ENCODE measurements at places on chromosomes 3 and 15.
A peak's percentile ranks its signal among the peaks of the same experiment; 100 is the strongest.

- no peak for DNase-seq
Measured at GRCh38 chr3:176926688-176927087, 270.6 kb downstream of the TBL1XR1 start.

GRCh38 chr15:79376383-79376782, 55.8 kb upstream of the MINAR1 start:
- no peak for DNase-seq

- no peak for DNase-seq
Measured at GRCh38 chr3:70754314-70754713, 441.9 kb upstream of the MDFIC2 start.

DNA sequence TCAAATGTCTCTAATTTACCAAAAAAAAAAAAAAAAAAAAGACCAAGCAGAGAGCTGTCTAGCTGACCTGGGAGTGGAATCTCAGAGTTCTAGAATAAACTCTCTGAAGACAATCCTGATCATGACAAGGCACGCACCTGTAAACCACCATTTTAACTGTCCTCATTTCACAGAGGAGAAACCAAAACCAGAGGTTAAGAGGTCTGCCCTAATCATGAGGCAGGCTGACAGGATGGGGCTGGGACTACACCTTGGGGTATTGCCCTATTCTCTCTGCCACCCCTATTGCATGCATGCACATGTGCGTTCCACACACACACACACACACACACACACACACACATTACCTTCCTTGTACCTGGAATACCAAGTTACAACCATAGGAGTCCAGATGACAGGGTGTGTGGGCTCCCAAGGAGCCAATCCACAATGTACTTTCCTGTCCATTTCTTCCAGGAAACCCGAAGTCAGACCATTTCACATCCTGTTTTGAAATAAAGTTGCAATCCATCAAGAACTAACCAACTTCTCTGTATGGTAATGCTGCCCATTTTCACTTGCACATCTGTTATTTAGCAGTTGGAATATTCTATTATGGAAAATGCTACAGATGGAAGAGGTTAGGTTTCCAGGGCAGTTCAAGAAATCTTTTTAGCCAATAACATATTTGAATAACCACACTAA, 34.6 kb downstream of the HSPBAP1 start:
- DNase-seq = peak; percentile 21

GRCh38 chr15:69895202-69895601, 202.5 kb downstream of the TLE3 start:
- no peak for DNase-seq

DNA sequence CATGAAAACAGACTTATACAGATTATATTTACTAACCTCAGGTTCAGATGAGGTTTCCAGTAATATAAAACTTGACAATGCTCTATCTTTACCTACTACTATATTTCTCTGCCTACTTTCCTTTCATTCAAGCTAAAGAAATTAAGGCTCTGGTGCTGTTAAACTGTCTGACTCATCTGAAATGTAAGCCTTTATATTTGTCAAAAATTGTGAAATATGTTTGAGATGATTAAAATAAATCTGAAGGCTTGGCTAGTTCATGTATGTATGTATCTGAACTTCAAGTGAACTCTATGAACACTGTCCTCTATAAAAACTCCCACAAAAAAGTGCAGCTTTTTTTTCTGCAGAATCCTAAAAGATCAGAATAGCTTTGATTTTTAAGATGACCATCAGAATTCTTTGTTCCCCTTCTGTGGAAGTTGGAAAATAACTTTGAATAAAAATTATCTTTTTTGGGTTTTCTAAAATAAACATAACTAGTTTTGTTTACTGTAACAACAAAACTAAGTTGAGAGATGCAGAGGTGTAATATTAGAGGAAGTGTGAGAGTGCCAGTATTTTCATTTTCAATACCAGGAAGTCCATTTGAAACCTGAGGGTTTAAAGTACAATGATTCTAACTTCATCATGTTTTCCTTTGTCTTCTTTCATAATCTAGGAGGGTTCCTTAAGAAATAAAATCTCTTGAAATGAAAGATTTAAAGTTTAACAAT, 42.2 kb downstream of the ILDR1 start:
- no peak for DNase-seq

DNA sequence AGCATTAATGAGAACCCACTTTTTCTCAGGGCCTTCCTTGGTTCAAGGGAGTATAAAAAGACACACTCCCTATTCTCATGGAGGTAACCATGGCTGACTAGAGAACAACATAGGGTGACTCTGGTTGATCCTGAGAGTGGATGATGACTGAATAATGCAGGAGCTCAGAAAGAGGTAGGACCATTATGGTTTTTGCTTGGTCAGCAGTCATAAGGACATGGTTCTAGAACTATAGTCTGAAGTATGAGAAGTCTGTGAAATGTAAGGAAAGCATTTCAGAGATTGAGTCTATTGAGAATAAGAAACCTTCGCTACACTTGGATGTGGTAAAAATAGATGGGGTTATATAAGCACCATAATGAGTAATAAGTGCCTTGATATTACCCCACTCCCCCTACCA, 184.1 kb upstream of the GPR149 start:
- DNase-seq = no peak

DNA sequence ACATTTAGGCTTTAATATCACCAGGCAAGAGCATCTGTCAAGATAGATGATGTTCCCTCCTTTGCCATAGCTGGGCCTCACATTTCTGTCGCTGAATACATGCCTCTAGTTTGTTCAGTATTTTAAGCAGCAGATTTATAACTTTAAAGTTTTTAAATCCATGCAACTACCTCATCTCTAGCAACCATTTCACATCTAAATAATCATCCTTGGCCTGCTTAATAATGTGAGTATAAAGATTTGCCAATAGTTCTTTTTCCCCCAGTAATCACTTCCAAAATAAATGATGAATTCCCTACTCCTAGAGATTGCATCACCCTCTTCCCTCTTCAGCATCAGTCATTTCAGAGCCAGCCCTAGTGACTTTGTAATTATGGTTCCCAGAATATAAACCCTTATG, 36.2 kb upstream of the FILIP1L start:
- no peak for DNase-seq

DNA sequence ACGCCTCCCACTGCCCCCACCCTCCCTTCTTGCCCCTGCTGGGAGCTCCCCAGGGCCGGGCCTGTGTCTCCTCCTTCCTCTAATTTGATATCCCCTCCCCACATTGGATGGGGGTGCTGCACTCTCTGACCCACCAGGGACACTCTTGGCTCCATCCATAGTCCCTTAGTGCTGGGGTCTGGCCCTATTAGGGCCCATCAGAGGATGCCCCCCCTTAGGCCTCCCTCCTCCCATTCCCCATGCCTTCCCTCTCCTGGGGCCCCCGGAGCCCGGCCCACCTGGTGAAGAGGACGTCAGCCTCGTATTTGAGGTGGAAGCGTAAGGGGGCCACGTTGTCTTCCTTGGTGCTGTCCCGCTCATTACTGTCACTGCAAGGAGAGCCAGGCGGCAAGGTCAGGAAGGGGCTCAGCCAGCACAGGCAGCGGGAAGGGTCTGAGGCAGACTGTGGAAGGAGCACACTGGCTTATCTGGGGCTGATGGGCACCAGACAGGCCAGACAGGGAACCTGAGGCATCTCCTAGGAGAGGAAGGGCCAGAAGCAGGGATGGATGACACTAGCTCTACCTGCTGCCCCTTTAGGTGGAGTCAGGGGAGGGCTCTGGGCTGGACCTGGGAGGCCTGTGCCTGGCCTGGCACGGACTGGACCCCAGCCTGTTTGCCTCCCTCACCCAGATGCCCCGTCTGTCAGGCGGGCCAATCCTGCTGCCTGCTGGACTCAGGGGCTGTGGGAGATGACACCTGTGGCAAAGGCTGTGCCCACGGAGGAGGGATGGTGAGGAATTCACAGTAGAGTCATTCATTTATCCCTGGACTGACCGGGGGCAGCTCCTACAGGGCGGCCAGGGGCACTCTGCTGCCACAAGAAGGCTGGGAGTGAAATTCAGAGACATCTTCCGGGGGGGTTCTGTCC, 36.2 kb downstream of the FEM1B start:
- peak; percentile 3 for DNase-seq

DNA sequence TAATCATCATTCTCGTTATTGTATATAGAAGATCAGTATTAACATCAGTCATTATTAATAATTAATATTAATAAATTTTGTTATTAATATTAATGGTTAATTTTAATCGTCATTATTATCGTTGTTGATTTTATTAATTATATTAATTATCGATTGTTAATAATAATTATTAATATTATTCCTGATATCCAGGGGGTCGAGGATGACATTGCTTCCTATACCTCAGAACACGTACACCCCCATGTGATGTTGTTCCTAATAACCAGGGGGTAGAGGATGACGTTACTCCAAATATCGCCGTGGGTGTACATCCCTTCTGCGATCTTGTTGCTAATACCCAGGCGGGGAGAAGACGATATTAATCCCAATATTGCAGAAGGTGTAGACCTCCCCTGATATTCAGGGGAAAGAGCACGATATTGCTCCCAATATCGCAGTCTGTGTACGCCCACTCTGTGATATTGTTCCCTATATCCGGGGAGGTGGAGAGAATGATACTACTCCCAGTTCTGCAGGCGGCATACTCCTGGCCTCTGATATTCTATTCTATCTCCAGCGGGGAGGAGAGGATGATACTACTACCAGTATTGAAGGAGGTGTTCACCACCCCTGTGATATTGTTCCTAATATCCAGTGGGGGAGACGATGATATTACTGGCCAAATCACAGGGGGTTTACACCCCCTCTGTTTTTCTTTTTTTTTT, 22.3 kb upstream of the BMF start:
- DNase-seq = no peak

GRCh38 chr3:194466761-194467356, 19.9 kb downstream of the ATP13A3 start:
- DNase-seq = no peak

GRCh38 chr3:123392871-123393620, 55.8 kb downstream of the ADCY5 start:
- DNase-seq = no peak

DNA sequence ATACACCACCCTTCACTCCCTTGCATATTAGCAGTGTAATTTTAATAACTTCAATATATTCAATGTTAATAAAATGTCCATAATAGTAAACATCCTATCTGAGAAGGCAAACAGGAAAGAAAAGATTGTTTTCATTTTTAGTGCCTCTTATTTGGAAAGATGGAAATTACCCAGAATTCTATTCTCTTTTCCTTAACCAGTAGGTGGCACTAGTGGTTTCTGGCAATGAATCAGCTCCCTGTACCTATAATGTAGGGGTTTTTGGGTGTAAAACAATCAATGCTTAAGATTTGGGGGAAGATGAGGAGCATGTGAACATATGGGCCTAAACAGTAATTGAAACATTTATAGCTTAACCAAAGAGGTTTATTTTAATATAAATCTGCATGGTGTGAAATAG, 5.7 kb upstream of the SEMA6D start:
- no peak for DNase-seq

GRCh38 chr3:184486614-184487013, 75.0 kb upstream of the EPHB3 start:
- DNase-seq = no peak

- peak; percentile 26 for DNase-seq
Measured at GRCh38 chr3:190586631-190587011, 72.7 kb downstream of the IL1RAP start.

DNA sequence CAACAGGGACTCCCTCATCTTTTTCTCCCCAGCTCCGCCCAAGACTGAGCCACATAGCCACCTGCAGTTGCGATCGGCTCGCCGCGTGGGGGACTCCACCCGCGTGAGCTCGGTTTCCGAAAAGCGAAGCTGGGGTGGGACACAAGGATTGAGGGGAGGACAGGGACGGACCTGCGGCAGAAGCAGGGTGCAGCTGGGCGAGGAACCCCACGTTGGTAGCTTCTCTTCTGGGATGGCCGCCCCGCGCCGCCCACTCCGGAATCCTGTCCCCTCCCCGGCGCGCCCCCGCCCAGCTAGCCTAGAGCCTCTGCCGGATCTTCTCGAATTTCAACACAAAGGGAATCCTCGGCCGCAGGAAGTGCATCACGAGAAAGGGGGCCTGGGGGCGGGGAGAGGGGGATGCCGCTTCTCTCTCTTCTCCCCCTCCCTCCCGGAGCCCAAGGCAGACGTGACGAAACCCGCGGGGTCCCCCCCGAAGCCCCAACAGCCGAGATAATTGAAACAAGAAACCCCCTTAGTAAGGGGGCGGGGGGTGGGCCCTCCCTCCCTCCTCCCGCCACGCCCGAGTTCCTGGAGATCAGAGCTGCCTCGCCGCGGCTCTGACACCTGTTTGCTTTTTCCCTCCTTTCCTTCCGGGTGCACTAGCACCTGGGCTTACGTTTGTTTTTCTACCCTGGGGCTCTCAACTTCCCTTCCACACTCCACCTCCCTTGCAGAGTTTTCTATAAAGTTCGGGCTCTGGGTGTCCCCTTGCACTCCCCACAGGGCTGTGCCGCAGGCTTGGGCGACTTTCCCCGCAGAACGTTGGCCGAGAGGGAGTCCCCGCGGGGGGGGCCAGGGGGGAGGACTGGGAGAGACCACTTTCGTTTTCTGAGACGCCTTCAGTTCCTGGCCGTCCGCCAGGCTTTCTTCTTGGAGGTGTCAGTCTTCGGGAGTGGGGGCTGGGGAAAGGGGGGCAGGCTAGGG, 1.3 kb upstream of the KCNH8 start:
- peak; percentile 74 for DNase-seq

GRCh38 chr15:64892847-64893403, 18.8 kb upstream of the ANKDD1A start:
- peak; percentile 38 for DNase-seq

DNA sequence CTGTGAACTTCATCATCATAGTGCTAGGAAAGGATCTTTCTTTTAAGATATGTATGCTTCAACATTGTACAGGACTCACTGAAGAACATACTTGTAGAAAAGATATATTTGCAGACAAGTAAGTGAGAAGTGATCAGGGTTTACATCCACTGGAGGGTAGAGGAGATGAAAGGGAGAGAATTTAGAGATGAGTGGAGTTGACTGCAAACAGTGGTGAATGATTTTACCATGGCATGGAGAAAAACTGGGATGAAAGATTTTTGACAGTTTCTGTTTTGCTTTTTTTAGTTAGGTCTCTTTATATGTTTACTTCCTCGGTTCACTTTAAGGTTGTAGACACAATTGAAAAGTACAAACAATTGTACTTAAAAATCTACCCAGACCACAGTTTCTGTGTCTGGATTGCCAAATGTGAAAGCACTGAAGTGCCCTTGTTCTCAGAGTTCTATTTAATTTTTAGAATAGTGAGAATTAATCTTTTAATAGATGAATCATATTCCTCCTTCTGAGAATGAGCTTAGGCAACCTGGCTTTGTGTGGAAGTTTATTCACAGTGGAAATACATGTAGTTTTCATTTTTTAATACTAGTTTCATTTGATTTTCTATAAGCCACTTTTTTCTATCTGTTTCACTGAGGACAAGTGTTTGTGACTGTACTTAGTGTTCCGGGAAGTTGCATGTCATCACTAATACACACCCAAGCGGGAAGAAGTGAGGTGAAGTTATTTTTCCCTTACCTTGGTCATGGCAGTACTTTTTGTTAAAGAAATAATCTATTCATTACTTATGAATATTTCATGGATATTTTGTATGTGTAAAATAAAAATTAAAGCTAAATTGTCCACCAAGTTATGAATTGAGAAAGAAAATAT, 1.8 kb upstream of the GPR171 start:
- no peak for DNase-seq

GRCh38 chr15:77748078-77749064, 115.7 kb upstream of the LINGO1 start:
- no peak for DNase-seq

All from activated naive CD4-positive, alpha-beta T cell treated with anti-CD3 and anti-CD28 coated beads, Interleukin-2, amount 10 ng/mL, durations not matched to agents 7 days and 5 days (primary cell).